ENCODE measurements at places on chromosomes 3 and 15.

DNA sequence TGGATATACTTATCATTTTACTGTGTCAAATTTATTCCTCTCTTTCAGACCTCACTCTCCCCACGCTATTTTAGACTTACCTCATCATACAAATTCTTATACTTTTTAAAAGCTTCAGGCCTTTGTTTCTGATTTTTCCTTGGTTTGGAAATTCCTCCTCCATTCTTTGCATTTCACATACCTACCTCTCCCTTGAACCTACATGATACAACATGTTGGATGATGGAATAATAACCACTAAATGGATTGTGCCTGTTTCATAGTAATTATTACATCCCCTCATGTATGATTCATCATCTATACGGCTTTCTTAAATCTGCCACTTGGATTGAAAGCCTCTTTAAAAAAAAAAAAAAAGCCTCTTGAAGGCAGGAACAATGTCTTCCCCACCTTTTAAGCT lies 24.6 kb downstream of the TRIP4 start:
- H3K27ac ChIP-seq, result no peak overlapping the region
- H3K4me3 ChIP-seq, result no peak overlapping the region
- H3K36me3 ChIP-seq, result peaks cover 41% of the 10 kb centered on the region
- H3K27me3 ChIP-seq, result no peaks in the 10 kb centered on the region

- DNase-seq, result no peak
- H3K27me3 ChIP-seq, result no peaks in the 10 kb centered on the region
- peaks cover 14% of the 10 kb centered on the region for H3K4me1 ChIP-seq
- H3K4me3 ChIP-seq, result no peak overlapping the region
- no peaks in the 10 kb centered on the region for H3K36me3 ChIP-seq
- H3K27ac ChIP-seq, result no peak overlapping the region
These were observed 170.8 kb downstream of the XXYLT1 start for GRCh38 chr3:195099951-195100785.

DNA sequence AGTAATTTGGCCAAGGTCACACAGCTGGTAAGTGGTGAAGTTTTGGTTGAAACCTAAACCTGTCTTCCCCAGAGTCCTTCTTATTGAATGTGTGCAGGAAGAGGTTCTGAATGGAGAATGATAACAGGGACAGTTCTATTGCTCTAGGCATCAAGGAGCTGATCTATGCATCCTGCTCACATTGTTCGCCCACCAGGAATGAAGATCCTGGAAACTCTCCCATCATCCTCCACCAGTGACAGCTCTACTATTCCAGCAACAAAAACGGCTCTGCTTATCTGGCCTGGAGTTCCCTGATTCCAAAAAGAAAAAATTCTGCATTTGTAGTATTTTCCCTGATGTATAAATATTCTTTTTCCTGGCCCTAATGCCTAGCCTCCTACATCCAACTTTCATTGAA lies 16.4 kb upstream of the TNFAIP8L3 start:
- no peaks in the 10 kb centered on the region for H3K4me1 ChIP-seq
- H3K27ac ChIP-seq, result no peak overlapping the region
- peaks cover 40% of the 10 kb centered on the region for H3K27me3 ChIP-seq

DNA sequence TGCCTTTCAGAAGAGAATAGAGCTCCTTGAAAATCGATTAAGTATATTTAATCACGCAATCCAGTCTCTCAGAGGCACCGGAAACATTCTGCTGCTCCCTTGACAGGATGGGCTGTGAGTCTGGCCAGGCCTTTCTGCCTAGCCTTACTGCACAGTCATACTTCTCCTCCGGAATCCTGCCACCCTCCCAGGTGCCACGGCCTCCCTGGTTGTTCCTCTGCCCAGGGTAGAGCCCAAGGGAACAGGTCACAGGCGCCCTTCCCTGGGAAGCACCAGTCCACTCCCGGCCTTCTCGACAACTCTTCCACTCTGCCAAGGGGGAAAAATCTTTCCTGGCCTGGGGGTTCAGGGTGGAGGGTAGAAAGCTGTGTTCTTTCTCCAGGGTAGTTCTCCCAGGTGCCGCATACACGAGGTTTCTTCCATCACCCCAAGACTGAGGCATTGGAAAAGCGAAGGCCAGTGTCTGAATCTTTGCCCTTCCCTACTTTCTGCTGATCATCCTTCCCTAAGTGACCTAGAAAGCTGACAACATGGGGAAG lies 17.4 kb upstream of the SYNM start:
- no peak overlapping the region for H3K4me3 ChIP-seq
- no peaks in the 10 kb centered on the region for H3K36me3 ChIP-seq
- H3K27ac ChIP-seq, result no peak overlapping the region
- DNase-seq, result no peak
- H3K27me3 ChIP-seq, result peaks cover 10% of the 10 kb centered on the region

DNA sequence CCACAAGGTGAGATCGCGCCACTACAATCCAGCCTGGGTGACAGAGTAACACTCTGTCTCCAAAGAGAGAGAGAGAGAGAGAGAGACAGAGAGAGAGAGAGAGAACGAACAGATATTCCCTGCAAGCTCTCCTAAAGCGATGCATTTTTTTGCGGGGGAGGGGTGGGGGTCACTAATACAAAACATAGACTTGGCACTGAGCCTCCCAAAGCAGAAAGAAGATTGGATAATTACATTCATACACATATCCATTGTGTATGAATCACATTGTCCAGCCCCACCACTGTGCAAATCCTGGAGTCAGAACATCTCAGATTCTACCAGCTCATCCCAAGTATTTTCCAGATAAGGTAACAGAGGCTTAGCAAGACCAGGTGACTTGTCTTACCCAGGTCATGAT lies 459.9 kb downstream of the MAGI1 start:
- no peaks in the 10 kb centered on the region for H3K36me3 ChIP-seq
- H3K27me3 ChIP-seq, result no peaks in the 10 kb centered on the region
- no peak overlapping the region for H3K27ac ChIP-seq
- no peak for DNase-seq
- H3K4me3 ChIP-seq, result no peak overlapping the region

DNA sequence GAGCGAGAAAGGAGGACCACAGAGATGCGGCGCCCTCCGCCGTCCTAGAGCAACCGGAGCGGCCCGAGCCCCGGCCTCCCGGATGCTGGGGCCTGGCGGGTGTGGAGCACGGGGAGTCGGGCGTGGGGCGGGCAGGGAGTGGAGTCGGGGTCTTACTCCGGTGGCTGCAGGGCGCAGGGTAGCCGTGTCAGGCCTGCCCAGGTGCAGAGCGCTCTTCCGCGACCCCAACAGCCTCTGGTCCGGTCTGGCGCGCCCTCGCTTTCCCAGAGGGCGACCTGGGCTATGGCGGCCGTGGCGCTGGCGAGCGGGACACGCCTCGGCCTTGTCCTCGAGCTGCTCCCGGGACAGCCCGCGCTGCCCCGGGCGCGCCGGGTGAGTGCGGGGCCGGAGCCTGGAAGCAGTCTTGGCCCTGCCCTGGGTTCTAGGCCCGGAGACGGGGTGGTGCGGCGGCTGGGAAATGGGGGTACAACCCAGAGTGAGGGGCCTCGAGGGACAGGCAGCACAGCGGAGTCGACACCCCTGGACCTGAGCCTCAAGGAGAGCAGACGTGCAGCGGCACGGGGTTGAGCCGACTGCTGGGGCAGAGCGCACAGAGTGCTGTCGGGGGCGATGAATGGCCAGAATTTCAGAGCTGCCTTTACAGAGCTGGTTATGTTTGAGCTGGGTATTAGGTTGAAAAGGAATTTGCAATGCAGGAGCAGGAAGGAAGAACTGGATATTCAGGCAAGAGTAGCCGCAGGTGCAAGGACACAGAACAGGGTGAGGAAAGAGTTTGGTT lies at the start of gene ZNF662:
Gene ZNF662, plus strand, starts transcription at position 73 of the 778 bp plus-strand sequence. CDS start 1,973 bp downstream, outside the sequence.
- no peak for DNase-seq
- H3K4me3 ChIP-seq, result no peak within 1 kb of the TSS
- H3K27ac ChIP-seq, result no peak within 1 kb of the TSS

- H3K36me3 ChIP-seq, result no peaks in the 10 kb centered on the region
- H3K27me3 ChIP-seq, result no peaks in the 10 kb centered on the region
- no peak overlapping the region for H3K4me3 ChIP-seq
- no peak overlapping the region for H3K27ac ChIP-seq
- no peaks in the 10 kb centered on the region for H3K4me1 ChIP-seq
- DNase-seq, result no peak
These were observed 1444.5 kb upstream of the CADM2 start for GRCh38 chr3:83514130-83514914.

GRCh38 chr3:168116279-168116678 lies 20.6 kb upstream of the GOLIM4 start:
- H3K27me3 ChIP-seq, result peaks cover 2% of the 10 kb centered on the region
- no peaks in the 10 kb centered on the region for H3K36me3 ChIP-seq
- H3K4me3 ChIP-seq, result no peak overlapping the region
- no peaks in the 10 kb centered on the region for H3K4me1 ChIP-seq
- no peak overlapping the region for H3K27ac ChIP-seq

- peaks cover 13% of the 10 kb centered on the region for H3K4me1 ChIP-seq
- H3K36me3 ChIP-seq, result no peaks in the 10 kb centered on the region
- no peak overlapping the region for H3K4me3 ChIP-seq
- H3K27ac ChIP-seq, result no peak overlapping the region
These were observed 203.0 kb downstream of the TIGIT start for GRCh38 chr3:114496874-114497273.

GRCh38 chr15:38300395-38300794 lies 47.8 kb downstream of the SPRED1 start:
- H3K36me3 ChIP-seq, result no peaks in the 10 kb centered on the region
- peaks cover 69% of the 10 kb centered on the region for H3K27me3 ChIP-seq
- H3K4me3 ChIP-seq, result no peak overlapping the region
- H3K4me1 ChIP-seq, result peaks cover 14% of the 10 kb centered on the region

- no peak overlapping the region for H3K4me3 ChIP-seq
- no peak for DNase-seq
- H3K36me3 ChIP-seq, result peaks cover 4% of the 10 kb centered on the region
- H3K27ac ChIP-seq, result no peak overlapping the region
- peaks cover 12% of the 10 kb centered on the region for H3K4me1 ChIP-seq
These were observed 95.2 kb upstream of the PLCL2 start for GRCh38 chr3:16789344-16790120.

- H3K27ac ChIP-seq, result peak overlapping the region; percentile 50
- H3K36me3 ChIP-seq, result peaks cover 75% of the 10 kb centered on the region
- H3K4me1 ChIP-seq, result peaks cover 92% of the 10 kb centered on the region
- DNase-seq, result no peak
- H3K27me3 ChIP-seq, result no peaks in the 10 kb centered on the region
These were observed 14.0 kb downstream of the SMAD3 start for GRCh38 chr15:67079361-67079760.

DNA sequence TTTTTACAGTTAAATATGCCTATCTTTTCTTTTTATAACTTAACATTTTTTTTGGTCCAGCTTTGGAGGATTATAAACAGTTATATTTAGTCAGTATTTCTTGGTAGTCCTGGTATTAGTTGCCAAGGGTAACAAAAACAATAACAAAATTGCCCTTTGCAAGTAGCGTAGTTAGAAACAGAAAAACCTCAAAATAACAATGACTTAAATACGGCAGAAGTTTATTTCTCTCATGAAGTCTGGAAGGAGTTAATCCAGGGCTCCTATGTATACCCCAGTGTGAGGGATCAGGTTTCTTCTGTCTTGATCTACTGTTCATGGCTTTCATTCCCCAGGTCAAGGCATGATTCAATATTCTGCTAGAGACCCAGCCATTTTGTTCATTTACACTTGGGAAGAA lies 14.1 kb upstream of the MYH15 start:
- no peaks in the 10 kb centered on the region for H3K4me1 ChIP-seq
- no peaks in the 10 kb centered on the region for H3K36me3 ChIP-seq
- H3K27me3 ChIP-seq, result peaks cover 17% of the 10 kb centered on the region

DNA sequence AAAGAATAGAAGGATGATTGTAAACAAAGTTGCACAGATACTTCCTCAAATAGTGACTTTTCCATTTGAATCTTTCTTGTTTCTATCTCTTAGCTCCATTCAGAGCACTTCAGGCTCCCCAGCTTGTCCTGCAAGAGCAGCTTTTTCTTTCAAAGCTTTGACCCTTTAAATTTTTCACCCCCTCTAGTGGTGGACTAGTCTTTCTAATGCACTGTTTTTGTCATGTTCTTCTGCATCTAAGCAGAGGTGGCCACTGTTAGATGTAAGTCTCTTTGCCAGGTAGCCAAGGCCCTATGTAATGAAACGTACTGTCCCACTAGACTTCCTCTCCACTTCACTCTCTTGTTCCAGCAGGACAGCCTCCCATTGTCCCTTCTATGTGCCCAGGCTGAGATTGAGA lies 74.0 kb upstream of the MANF start:
- H3K27ac ChIP-seq, result no peak overlapping the region
- H3K4me1 ChIP-seq, result no peaks in the 10 kb centered on the region
- no peaks in the 10 kb centered on the region for H3K27me3 ChIP-seq
- peaks cover 8% of the 10 kb centered on the region for H3K36me3 ChIP-seq
- no peak for DNase-seq

DNA sequence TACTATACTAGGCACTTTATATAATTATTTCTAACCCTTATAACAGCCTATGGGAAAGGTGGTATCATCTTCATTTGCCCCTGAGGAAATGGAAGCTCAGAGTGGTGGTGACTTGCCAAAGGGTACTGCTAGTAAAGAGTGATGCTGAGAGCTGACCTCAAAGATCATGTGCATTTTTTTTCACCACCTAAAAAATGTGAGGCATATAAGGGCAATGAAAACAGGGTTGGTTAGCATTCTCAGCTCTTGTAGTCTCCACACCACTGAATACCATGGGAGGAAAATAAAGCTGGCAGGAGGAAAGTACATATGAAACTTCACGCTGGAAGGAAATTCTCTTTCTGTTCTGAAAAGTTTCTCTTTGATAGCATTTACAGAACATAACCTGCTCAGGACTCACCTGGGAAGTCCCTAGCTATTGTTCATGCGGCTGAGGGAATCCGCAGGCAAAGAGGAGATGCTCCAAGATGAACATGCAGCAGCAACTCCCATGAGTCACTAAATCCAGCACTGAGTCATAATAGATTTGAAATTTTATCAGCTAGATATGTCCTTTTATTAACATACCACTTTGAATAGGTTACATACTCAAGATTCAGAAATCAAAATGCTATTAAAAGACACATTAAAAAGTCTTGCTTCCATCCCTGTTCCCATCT lies 17.3 kb downstream of the FAIM start:
- peaks cover 4% of the 10 kb centered on the region for H3K4me1 ChIP-seq
- DNase-seq, result no peak
- H3K27ac ChIP-seq, result no peak overlapping the region
- no peak overlapping the region for H3K4me3 ChIP-seq

- no peak overlapping the region for H3K27ac ChIP-seq
- H3K27me3 ChIP-seq, result no peaks in the 10 kb centered on the region
- peaks cover 19% of the 10 kb centered on the region for H3K36me3 ChIP-seq
These were observed 72.7 kb downstream of the DZIP3 start for GRCh38 chr3:108662142-108662738.

Measured in activated CD8-positive, alpha-beta memory T cell treated with anti-CD3 and anti-CD28 coated beads, Interleukin-2, amount 10 ng/mL, durations not matched to agents 7 days and 5 days (primary cell).